ENCODE measurements at places on chromosomes 11 and 22.

DNA sequence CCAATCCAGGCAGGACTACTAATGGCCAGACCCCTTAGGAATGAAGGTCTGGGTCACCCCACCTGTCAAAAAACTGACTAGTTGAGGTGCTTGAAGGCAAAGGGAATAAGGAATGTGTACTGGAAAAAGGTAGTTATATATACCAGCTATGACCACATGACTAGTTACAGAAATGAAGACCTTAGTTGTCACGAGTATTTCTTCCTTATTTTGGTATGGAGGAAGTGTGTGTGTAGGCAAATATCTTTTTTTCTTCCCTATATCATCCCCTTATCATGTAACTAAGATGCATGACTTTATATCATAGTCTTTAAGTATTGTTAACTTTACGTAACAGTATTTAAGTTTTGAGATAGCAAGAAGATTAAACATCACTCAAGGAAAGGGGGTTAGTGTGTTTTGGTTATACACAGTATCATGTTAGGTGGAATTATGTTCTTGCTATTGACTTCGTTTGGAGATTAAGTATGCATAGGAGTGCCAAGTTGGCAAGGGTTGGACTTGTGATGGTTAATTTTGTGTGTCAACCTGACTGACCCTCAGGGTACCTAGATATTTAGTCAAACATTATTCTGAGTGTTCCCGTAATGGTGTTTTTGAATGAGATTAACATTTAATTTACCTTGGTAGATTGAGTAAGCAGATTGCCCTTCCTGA, 38.2 kb upstream of the NARS2 start:
- no peaks in the 10 kb centered on the region for H3K36me3 ChIP-seq
- H3K4me3 ChIP-seq: no peak overlapping the region
- H3K27me3 ChIP-seq: no peaks in the 10 kb centered on the region
- DNase-seq: no peak
- no peaks in the 10 kb centered on the region for H3K4me1 ChIP-seq
- no peak overlapping the region for H3K27ac ChIP-seq

DNA sequence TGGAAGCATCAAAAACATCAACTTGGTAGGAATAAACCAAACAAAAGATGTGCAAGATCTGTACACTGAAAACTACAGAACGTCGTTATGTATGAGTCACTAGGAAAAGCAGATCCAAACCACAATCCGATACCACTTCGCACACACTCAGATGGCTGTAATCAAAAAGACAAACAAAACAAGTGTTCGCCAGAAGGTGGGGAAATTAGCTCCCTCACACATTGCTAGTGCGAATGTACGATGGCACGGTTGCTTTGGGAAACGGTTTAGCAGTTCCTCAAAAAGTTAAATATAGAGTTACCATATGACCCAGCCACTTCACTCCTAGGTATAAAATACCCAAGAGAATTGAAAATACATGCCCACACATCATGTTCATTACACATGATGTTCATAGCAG, 14.8 kb upstream of the CARD10 start:
- H3K27me3 ChIP-seq: no peaks in the 10 kb centered on the region
- H3K4me1 ChIP-seq: peaks cover 2% of the 10 kb centered on the region
- no peak for DNase-seq
- no peak overlapping the region for H3K4me3 ChIP-seq
- H3K36me3 ChIP-seq: no peaks in the 10 kb centered on the region
- no peak overlapping the region for H3K27ac ChIP-seq

- no peak for DNase-seq
- peaks cover 6% of the 10 kb centered on the region for H3K4me1 ChIP-seq
- H3K4me3 ChIP-seq: no peak overlapping the region
- no peaks in the 10 kb centered on the region for H3K27me3 ChIP-seq
- H3K27ac ChIP-seq: no peak overlapping the region
Measured at GRCh38 chr11:118321386-118322082, 17.0 kb downstream of the CD3E start.

DNA sequence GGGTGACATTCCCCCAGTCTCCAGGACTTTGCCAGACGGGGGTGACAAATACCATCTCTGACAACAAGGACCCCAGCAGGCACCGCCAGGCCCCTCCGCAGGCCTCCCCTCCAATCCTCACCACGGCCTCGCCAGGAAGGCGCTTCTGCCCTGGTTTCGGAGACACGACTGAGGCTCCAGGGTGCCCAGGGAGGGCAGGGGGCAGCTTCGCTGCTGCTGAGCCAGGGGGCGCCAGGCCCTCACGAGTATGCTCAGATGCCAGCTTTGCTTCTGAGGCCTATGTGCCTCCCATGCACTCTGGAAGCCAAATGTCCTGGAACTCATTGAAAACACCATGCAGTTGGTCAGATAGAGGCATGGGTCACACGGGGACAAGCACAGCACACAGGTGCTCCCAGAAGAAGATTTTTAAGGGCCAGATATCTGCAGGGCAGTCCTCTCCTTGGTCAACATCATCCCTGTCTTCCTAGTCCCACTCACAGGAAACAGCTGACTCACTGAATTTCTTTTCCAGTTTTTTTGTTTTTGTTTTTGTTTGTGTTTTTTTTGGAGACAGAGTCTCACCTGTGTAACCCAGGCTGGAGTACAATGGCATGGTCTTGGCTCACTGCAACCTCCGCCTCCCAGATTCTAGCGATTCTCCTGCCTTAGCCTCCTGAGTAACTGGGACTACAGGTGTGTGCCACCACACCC, 19.9 kb downstream of the BID start:
- no peak overlapping the region for H3K27ac ChIP-seq
- H3K4me3 ChIP-seq: no peak overlapping the region
- H3K36me3 ChIP-seq: no peaks in the 10 kb centered on the region
- no peak for DNase-seq

GRCh38 chr11:115784796-115785521, 280.7 kb upstream of the CADM1 start:
- no peak for DNase-seq
- H3K36me3 ChIP-seq: no peaks in the 10 kb centered on the region
- no peak overlapping the region for H3K4me3 ChIP-seq

GRCh38 chr11:20558741-20559140, 40.7 kb upstream of the SLC6A5 start:
- H3K27ac ChIP-seq: no peak overlapping the region
- H3K4me1 ChIP-seq: no peaks in the 10 kb centered on the region
- no peaks in the 10 kb centered on the region for H3K36me3 ChIP-seq
- no peak overlapping the region for H3K4me3 ChIP-seq

DNA sequence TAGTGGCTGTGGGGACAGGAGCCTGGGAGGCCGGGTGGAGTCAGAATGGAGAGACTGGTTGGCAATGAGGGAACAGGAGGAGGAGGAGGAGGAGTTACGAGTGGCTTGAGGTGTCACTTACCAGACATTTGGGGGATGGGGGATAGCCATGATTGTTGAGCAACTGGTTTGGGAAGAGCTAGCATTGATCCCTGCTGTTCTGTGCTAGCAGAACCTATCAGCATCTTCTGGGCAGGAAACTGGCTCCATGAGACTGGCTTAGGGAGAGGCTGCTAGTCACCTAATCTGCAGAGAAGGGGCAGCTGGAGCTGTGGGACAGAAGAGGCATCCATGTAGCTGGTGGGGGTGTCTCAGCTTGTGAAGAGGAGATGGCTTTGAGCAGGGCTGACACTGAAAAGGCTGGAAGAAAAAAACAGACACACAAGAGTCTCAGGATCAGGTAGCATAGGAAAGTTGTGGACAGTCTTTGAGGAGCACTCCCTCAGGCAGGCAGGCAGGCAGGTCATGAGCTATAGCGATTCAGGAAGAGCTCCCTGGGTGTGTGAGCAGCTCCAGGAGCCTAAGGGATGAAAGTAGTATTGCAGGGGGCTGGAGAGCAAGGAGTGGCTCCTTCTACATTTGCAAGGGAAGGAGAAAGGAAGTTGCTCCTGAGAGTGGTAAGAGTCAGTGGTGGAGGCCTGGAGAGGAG, 22.3 kb downstream of the PIK3IP1 start:
- H3K4me1 ChIP-seq: peaks cover 4% of the 10 kb centered on the region
- H3K36me3 ChIP-seq: peaks cover 62% of the 10 kb centered on the region
- no peak for DNase-seq
- no peaks in the 10 kb centered on the region for H3K27me3 ChIP-seq

- H3K4me3 ChIP-seq: no peak overlapping the region
- peaks cover 4% of the 10 kb centered on the region for H3K4me1 ChIP-seq
- H3K36me3 ChIP-seq: no peaks in the 10 kb centered on the region
- H3K27me3 ChIP-seq: no peaks in the 10 kb centered on the region
- DNase-seq: no peak
Measured at GRCh38 chr11:91788764-91789163, 435.9 kb upstream of the FAT3 start.

DNA sequence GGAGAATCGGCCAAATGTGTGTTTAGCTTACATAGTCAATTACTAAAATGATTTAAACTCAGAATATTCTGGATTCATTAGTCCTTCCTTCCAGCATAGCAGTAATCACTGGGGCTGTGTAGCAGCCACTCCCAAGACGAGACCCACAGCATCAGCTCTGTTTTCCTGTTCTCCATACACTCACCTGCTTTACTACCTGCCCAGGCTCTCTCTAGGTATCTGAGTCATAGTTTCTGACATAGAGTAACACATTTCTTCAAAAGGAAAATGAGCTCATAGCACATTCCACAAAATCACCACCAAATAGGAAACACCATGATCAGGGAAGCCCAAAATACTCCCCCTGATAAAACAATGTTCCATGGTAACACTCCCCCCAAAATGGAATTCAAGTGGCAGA, 22.9 kb downstream of the MORC2 start:
- peaks cover 32% of the 10 kb centered on the region for H3K4me1 ChIP-seq
- no peak overlapping the region for H3K4me3 ChIP-seq
- H3K27ac ChIP-seq: no peak overlapping the region
- peaks cover 73% of the 10 kb centered on the region for H3K36me3 ChIP-seq

GRCh38 chr22:47221840-47222615, 459.6 kb downstream of the TBC1D22A start:
- no peak overlapping the region for H3K27ac ChIP-seq
- no peak overlapping the region for H3K4me3 ChIP-seq
- H3K4me1 ChIP-seq: no peaks in the 10 kb centered on the region
- H3K27me3 ChIP-seq: no peaks in the 10 kb centered on the region

DNA sequence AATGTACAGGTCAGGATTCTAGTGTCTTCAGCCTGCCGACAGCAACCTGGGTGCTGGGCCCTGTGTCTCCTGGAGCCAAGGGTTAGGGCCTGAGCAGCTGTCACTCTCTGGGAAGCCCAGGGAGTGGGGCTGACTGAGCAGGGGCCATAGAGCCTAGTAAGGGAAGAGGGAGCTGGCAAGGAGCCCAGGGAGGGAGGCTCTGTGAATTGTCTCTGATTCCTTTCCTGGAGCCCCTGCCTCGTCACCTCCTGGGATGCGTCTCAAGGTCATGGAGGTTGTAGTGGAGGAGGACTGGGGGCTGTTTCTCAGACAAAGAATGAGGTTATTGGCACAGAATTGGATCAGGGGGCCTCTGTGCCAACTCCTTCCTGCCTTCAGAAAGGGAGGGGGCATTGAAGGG, 11.8 kb downstream of the SOX10 start:
- no peaks in the 10 kb centered on the region for H3K27me3 ChIP-seq
- peaks cover 12% of the 10 kb centered on the region for H3K36me3 ChIP-seq
- H3K4me3 ChIP-seq: no peak overlapping the region
- no peak for DNase-seq

- no peak for DNase-seq
- H3K27ac ChIP-seq: no peak overlapping the region
- no peaks in the 10 kb centered on the region for H3K36me3 ChIP-seq
- peaks cover 25% of the 10 kb centered on the region for H3K4me1 ChIP-seq
- H3K27me3 ChIP-seq: no peaks in the 10 kb centered on the region
- H3K4me3 ChIP-seq: no peak overlapping the region
Measured at GRCh38 chr11:102468616-102469195, 16.1 kb upstream of the TMEM123 start.

DNA sequence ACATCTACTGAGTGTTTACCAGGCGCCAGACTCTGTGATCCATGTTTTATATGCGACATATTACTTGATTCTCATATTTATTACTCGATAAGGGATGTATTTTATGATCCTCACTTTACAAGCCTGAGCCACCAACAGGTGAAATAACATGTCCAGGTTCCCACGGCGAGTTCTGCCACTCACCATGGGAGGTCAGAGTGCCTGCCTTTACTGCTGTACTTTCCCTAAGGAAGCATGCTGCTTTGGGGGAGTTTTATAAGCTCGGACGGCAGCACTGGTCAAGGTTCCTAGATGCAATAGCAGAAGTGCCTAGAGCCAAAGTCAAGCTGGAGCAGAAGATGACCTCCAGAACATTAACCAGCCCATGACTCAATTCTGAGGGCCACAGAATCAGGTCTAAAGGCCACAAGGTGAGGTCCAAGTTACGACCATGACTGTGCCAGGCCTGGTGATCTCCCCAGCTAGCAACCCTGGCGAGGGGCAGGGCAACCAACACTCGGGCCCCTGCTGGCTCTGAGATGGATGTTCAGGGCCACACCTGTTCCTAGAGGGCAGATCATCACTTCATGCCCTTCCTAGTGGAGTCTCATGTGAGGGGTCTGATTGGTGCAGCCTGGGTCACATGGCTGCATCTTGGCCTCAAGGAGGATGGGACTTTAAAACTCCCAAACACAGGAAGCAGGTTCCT, 14.2 kb downstream of the IFT27 start:
- peaks cover 4% of the 10 kb centered on the region for H3K4me1 ChIP-seq
- H3K36me3 ChIP-seq: no peaks in the 10 kb centered on the region
- no peak overlapping the region for H3K4me3 ChIP-seq

DNA sequence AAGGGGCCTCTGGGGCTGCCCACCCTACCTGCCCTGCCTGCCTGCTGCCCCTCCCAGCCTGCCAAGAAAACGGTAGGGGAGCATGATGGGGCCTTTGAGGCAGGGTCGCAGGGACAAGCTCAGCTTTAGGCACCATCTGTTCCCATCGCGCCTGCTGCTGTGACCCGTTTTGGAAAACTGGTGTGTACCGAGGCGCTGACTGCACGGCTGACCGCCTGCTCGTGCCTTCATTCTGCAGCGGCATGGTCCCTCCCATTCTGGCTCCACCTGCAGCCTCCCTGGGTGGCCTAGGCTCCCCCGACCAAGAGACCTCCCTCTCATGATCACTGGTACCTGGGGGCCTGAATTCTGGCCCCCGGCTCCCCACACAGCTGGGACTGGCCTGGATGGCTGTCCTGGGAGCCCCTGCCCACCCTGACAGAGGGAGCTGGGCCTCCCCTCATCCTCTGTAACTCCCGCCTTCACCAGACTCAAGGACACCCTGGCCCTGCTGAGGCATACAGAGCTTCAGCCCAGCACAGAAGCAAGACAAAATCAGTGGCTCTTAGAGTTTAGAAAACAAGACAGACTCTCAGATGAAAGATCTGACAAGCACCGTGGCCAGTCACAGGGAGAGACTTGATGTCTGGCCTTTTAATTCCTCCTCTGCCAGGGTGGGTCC, 6.5 kb upstream of the MYRF start:
- H3K4me1 ChIP-seq: peaks cover 4% of the 10 kb centered on the region
- no peaks in the 10 kb centered on the region for H3K36me3 ChIP-seq
- no peaks in the 10 kb centered on the region for H3K27me3 ChIP-seq

- H3K4me3 ChIP-seq: no peak overlapping the region
- H3K27me3 ChIP-seq: no peaks in the 10 kb centered on the region
- H3K4me1 ChIP-seq: peaks cover 6% of the 10 kb centered on the region
- H3K27ac ChIP-seq: no peak overlapping the region
Measured at GRCh38 chr22:45422237-45422983, 8.9 kb downstream of the RIBC2 start.
